MV-4-11 (cell line): ENCODE measurements at places on chromosomes 5 and 9.

GRCh38 chr9:9117866-9118265 is 1318.3 kb upstream of the DMAC1 start:
- DNase-seq: no peak

GRCh38 chr9:68804911-68805889 is 100.2 kb downstream of the PIP5K1B start:
- no peak for DNase-seq

DNA sequence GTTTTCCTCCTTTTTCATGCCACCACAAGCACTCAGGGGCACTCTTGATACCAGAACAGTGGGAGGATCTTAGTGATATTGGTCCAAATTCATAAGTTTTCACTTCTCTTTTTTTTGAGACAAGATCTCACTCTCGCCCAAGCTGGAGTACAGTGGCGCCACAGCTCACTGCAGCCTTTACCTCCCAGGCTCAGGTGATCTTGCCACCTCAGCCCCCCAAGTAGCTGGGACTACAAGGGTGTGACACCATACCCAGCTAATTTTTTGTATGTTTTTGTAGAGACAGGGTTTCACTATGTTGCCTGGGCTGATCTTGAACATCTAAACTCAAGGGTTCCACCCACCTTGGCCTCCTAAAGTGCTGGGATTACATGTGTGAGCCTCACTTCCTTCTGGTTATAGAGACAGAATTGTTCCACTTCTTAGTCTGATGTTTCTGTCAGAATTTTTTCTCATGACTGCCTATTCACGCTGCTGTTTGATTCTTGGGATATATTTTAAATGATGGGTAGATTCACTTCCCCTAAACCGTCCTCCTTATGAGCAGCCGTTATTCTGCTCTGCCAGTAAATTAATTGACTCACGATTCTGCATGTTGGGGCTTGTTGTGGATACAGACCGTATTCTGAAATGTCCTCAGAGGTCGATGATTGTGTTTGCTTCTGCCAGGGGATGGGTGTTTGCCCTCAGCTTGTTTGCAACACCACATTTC is 30.8 kb downstream of the MTAP start:
- peak; percentile 98 for DNase-seq

GRCh38 chr9:13274886-13275641 is 4.4 kb downstream of the MPDZ start:
- no peak for DNase-seq

DNA sequence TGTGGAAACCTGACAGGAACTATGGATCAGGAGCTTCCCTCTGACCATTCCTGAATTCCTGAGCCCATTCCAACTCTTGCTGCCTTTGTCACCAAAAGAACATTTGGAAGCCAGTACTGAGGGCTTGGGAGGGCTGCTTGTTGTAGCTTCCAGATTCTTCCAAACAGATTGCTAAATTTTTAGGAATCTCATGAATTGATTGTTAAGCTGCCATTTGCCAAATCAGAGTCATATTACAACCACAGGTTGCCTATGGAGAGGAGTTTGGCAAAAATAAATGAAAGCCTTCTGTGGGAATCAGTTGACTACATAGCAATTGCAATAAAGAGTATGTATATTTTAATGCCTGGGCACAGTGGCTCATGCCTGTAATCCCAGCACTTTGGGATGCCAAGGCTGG is 39.2 kb upstream of the SLC28A3 start:
- no peak for DNase-seq

DNA sequence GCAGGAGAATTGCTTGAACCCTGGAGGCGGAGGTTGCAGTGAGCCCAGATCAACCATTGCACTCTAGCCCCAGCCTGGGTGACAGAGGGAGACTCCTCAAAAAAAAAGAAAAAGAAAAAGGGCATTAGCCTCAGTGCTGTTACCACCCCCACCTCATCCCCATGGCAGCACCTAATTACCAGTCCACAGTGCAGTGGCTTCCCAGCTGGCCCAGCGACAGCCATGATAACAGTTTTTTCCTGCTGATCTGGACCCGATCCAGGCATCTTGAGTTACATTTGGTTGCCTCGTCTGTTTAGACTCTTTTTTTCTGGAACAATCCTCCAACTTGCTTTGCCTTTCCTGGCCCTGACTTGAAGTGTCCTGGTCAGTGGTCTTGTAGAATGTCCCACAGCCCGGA is 24.4 kb downstream of the NCS1 start:
- DNase-seq: no peak

GRCh38 chr9:122088880-122089706 is 4.0 kb downstream of the TTLL11 start:
- peak; percentile 46 for DNase-seq

DNA sequence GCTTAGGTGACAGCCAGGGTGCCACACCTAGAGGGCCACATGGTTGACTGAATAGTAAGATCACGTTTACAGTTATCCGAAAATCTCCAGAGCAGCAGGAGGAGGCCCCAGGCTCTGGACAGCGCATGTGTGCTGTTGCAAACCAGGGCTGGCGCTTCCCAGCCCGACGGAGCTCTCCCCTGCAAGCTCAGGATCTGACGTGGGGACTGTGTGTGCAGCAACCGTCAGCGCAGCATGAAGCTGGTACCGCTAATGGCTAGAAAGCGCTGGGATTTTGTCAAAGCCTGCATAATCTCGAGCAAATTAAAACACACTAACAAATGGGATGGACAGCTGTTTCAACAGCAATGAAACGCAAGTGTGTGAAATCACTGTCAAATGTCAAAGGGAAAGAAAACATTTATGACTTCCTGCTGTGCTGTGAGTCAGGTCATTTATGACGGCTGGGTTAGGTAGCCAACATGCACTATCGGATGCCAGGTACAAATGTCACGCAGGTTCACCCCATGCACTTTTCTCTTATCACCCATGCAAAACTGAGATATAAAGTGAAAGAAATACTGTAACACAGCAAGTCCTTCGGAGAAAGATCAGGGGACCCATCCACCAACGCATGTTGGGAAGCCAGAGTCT is 7.5 kb downstream of the SURF4 start:
- DNase-seq: no peak

GRCh38 chr9:78620764-78621163 is 323.8 kb downstream of the PSAT1 start:
- DNase-seq: no peak

DNA sequence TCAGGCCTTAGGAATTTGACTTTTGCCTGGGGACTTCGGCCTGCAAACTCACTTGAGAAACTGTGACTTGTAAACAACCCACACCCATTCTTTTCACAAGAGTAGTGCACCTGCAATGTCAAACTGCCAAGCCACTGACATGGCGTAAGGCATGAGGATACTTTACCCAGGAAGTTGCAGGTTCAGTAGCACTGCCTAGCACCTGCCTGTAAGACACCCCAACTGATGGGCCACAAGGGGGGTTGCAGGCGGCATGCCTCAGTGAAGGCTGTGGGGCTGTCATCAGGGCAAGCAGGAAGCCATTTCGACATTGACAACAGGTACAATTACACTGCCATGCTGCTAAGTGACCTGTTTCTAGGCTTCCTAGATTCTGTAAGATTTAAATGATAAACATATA is 41.3 kb upstream of the RASGEF1C start:
- no peak for DNase-seq

- DNase-seq: no peak
Observed at GRCh38 chr5:145598983-145599382, 236.2 kb downstream of the PRELID2 start.

- no peak for DNase-seq
Observed at GRCh38 chr5:121006217-121006616, 542.1 kb downstream of the PRR16 start.

- DNase-seq: no peak
Observed at GRCh38 chr9:95090871-95091577, 226.5 kb downstream of the FANCC start.

- DNase-seq: no peak
Observed at GRCh38 chr9:128911529-128912035, 9.2 kb upstream of the PHYHD1 start.

- peak; percentile 98 for DNase-seq
Observed at GRCh38 chr5:50853151-50853550, 186.7 kb downstream of the PARP8 start.

DNA sequence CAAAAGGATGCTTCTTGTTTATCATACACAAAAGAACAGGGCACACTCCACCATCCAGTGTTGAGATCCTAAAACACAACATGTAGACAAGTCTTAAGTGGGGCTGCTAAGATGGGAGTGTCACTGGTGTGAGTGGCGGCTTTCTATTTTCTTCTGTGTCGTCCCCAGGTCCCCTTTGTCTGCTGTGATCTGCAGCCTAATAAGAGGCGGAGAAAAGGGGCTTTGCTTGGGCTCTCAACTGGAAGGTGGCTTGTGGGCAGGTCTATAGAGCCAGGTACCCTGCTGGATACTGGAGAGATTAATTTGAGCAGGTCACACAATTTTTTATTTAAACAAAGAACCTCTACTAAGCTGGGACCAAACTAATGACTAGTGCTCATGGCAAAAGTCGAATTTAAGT is 126.1 kb upstream of the SAP30L start:
- DNase-seq: no peak

GRCh38 chr5:16800477-16800876 is 135.6 kb downstream of the MYO10 start:
- DNase-seq: no peak

DNA sequence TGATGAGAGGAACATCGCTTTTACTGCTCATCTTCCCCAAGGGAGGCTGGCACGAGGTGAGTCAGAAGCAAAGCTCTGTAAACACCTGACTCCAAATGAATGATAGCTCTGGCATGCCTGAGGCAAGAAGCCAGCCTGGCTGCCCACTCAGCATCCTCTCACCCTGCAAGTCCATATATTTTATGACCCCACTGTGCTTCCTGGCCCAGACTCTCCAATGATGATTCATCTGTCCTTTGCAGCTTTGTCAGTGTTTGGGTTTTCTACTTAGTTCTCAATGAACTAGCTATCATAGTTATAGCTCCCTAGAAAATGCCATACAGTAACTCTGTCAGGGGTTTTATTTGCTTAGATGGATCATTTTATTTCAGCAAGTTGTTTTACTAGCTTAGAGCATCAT is 52.1 kb upstream of the FSTL4 start:
- DNase-seq: no peak

DNA sequence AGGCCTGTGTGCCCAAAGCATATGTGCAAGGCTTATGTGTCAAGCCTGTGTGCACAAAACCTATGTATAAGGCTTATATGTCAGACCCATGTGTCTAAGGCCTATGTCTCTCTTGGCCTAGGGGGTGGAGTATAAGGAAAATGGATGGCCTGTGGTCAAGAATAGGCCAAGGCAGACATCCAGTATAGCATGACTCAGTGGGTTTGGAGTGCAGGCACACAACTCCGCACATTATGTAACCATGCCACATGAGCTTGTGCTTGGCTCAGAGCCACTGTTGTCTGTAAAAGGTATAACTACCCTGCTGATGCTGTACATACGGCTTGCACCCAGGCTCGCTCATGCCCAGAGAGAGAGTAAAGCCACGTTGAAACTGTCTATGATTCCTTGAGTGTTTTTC is 626.4 kb upstream of the NUDT12 start:
- DNase-seq: peak; percentile 28

DNA sequence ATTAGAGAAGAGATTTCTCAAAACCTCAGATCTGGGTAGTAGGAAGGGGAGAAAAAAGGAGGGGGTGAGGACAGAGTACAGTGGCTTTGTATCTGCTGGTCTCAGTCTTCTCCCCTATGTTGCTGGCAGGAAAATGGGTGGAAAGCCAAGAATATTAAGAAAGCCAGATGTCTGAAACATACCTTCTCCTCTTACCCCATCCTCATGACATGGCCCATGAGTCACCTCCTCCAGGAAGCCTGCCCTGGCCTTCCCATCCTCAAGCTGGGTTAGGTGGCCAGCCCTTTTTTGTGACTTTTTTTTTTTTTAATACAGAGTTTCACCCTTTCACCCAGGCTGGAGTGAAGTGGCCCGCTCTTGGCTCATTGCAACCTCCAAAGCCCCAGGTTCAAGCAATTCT is 61.8 kb downstream of the ABCA1 start:
- peak; percentile 18 for DNase-seq

GRCh38 chr5:2200261-2200950 is 317.7 kb upstream of the IRX4 start:
- no peak for DNase-seq

GRCh38 chr5:178296066-178296465 is 63.5 kb upstream of the PHYKPL start:
- no peak for DNase-seq

DNA sequence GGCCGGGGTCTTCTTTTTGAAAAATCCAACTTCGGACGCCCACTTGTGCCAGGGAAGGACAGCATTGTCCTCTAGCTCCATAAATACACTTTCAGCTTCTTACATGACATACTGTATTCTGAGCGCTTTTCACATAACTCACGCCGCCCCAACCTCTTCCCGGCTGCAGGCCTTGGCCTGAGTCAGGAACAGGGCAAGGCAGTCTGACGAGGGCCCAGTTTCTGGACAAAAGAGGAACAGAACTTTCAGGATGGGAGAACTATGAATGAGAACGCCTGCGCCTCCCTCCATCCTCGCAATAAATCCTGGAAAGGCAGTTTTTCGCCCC is 650 bp downstream of the DCTN4 start:
- no peak for DNase-seq

DNA sequence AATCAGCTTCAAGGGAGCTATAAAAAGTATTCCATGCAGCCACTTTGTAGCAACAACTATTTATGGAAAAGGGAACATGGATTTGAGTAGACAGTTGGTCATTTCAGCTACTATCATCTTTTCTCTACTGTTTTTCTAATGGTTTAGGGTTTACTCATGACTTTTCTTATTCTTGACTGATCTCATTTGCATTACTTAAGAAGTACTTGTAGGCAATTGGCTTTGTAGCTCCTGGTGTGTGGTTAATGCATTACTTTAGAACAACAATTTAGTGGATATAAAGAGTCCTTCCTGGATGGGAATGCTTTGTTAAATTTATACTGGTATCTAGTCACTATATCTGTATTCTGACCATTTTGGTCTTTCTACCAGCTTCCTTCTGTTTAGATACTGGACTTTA is 59.8 kb upstream of the NTRK2 start:
- DNase-seq: no peak

DNA sequence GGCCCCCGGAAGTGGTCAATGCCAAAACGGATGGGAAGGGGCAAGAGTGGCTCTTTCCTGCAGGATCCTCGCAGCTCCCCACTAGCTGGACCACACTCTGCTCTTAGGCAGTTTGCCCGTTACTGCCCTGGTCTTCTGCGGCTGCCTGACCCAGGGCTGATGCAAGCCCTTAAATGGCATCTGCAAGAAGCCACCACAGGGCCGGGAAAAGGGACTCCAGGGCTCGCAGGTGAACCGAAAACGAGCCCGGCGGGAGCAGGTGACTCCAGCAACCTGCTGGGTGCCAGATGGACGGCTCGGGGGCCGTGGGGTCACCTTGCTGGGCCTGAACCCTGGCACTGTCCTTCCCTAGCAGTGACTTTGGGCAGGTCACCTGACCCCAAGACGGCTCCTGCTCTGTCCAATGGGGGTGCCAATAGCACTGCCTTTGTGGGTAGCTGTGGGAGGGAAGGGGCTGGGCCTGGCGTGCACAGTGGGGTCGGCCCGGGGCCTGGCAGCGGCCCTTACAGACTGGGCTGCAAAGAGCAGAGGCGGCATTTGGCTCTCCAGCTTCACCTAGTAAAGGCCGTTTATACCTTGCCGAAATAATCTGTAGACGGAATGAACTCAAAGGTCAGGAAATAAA is 1.3 kb downstream of the TMEM250 start:
- DNase-seq: peak; percentile 19

GRCh38 chr9:37562826-37563225 is 13.4 kb downstream of the FBXO10 start:
- no peak for DNase-seq

- peak; percentile 15 for DNase-seq
Observed at GRCh38 chr5:110757118-110757729, 18.4 kb downstream of the SLC25A46 start.
